ENCODE measurements at places on chromosomes 7 and 10.

GRCh38 chr7:20293336-20293735 lies 37.4 kb upstream of the ITGB8 start:
- no peak for DNase-seq

DNA sequence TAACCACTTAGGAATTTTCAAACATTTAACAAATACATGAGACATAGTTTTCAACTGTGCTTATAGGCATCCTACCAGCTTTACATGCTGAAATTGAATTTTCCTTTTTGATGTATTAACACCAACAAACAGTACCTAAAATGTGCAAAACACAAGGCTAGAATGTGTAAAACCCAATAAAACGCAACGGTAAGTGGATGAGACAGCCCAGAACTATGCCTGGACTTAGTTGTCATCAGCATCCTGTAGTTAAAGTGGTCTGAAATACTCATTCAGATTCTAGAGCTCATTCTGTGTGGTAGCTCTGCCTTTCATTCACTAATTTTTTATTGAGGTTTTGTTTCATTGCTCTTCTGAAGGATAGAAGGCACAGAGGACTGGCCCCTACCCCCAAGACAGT lies 137.1 kb downstream of the BMPER start:
- no peak for DNase-seq

- DNase-seq = no peak
Observed at GRCh38 chr7:152987656-152988055, 228.1 kb downstream of the ACTR3B start.

GRCh38 chr7:19575909-19576557 lies 132.8 kb downstream of the POLR1F start:
- no peak for DNase-seq

GRCh38 chr7:131106681-131107336 lies 220.9 kb upstream of the MKLN1 start:
- DNase-seq = peak; percentile 65

DNA sequence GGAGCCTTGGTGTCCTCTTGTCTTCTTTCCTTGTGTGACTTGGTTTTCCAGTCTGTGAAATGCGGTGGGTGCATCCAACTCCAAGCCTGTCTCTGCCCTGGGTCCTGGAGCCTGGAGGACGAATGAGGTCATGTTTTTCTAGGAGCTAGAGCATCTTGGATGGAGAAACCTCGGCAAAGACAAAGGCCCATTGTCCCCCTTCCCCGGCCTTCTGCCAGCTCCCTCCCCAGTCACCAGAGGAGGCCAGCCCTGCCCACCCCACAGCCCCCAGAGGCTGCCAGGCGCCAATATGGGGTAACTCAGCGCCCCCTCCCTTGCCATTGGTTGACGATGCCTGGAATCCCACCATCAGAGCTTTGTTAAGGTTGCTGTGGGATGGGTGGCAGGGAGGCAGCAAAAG lies 40.4 kb downstream of the KCTD7 start:
- DNase-seq = no peak

DNA sequence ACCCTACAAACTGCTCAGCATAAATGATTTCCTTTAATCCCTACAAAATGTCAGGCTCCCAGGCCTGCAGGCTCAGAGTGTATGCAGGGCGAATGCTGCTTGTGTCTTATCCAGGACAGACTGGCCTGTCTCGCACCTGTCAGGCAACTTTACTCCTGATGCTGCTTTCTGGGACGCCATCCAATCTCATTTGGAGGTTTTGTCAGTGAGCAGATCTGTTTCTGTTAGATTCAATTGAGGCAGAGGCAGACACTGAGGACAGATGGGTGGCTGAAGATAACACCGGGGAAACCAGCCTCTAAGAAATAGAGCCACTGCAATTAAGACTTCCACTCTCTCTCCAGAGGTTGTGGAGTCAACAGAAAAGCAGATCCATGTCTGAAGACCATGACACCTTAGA lies 115.6 kb downstream of the DPP6 start:
- no peak for DNase-seq

DNA sequence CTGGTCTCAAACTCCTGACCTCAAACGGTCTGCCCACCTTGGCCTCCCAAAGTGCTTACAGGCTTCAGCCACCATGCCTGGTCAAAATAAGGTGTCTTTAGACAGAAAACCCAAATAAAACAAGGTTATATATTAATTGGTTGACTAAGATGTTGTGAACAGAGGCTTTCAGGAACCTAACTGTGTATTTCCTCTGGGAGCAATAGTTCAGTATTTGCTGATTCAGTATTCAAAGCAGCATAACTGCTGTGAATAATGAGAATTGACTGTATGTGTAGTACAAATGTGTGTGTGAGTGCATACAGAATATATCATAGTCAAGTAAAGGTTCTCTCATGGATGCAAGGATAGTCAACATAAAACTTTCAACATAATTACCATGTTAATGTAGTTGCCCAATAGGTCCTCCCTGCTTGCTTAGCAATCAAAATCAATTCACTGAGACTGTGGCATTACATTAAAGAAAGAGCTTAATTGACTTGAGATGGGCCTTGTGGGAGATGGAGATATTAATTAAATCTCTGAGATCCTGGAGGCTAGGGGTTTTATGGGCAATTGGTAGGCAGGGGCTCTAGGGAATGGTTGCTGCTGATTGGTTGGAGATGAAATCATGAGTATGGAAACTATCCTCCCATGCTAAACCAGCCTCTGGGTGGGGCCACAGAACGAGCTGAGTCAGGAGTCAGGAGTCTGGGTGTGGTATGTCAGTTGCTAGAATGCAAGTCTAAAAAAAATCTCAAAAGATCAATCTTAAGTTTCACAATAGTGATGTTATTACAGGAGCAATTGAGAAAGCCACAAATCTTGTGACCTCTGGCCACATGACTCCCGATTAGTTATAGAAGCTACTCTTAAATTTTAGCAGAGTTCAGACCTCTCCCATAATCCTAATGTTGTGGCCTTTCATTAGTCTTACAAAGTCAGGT lies 162.7 kb downstream of the AKR1D1 start:
- DNase-seq = no peak

DNA sequence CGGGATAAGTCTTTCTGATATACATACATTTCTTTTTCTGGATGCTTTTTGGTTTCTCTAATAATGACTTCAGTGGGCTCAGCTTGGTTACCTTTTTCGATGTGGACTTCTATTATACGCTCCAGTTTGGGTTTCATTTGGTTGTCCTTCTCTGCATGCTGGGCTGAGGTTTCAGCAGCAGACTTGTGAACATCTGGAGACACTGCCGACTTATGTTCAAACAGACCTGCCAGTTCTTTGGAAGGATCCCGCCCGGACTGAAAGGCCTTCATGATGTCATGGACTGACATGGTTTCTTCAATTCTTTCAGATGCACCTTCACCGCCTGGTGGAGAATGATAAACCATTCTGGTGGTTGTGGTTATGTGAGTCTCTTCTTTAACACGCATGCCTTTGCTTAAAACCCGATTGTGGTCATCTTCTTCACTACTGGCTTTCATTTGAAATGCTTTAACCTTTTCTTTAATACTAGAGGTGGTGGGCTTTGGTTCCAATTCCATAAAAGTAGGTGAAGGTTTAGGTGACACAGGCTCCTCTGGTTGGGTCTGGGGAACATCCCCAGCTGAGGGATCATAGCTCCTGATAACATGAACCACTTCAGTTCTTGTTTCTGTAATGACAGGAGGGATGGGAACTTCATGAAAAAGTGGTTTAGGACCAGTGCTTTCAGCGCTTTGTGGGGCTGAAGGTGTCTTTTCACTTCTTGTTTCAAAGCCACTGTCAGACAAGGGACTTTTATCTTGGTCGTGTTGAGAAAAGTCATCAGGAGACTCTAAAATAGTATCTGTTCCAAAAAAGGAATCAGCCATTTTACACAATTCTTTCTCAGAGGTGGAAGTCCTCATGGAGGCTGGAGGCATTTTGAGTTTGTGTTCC lies 167.7 kb upstream of the CCDC6 start:
- no peak for DNase-seq

- DNase-seq = no peak
Observed at GRCh38 chr10:68816796-68817412, 10.4 kb upstream of the STOX1 start.

- no peak for DNase-seq
Observed at GRCh38 chr10:60358282-60358681, 31.4 kb downstream of the ANK3 start.

- DNase-seq = no peak
Observed at GRCh38 chr10:21498377-21498776, 27.1 kb downstream of the SKIDA1 start.

- no peak for DNase-seq
Observed at GRCh38 chr10:22669163-22669711, 45.1 kb downstream of the PIP4K2A start.

- DNase-seq = no peak
Observed at GRCh38 chr7:44368885-44369284, 43.5 kb upstream of the CAMK2B start.

DNA sequence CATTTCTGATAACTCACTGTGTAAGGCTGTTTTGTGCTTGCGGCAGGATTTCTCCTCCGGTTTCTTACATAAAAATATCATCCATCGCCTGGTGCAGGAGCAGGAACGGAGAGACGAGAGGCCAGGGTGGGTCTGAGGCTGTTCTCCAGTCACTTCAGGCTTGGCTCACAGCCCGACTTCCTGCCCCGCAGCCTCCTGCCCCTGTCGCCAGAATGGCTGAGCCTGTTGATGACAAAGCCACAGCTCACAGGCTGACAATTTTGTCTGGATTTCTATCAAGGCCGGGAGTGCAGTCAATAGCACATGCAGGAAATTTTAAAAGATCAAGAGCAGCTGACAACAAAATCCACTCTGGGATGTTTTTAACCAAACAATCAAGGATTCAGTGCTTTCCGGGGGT lies 229.7 kb upstream of the ZNF32 start:
- DNase-seq = no peak

- no peak for DNase-seq
Observed at GRCh38 chr10:102085336-102085735, 20.2 kb downstream of the HPS6 start.

GRCh38 chr10:62761115-62761514 lies 43.4 kb upstream of the ADO start:
- no peak for DNase-seq

- DNase-seq = no peak
Observed at GRCh38 chr7:105765846-105766245, 110.6 kb downstream of the ATXN7L1 start.

DNA sequence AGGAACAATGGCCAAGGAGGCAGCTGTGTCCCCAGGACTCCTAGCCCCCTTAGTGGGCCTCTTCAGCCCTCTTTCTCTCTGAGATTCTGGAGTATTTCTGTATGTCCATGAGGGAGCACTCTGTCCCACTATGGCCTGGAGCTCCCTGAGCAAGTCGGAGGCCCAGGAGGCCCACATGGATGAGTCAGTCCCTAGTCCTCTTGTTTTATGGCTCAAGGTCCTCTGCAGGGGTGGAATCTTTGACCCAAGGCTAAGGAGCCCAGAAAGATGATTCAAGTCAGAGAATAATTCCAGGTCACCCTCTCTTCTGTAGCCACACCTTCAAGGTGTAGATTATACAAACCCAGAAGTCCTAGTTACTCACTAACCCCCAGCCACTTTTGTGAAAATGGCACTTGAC lies 125.6 kb downstream of the PLXNA4 start:
- no peak for DNase-seq

DNA sequence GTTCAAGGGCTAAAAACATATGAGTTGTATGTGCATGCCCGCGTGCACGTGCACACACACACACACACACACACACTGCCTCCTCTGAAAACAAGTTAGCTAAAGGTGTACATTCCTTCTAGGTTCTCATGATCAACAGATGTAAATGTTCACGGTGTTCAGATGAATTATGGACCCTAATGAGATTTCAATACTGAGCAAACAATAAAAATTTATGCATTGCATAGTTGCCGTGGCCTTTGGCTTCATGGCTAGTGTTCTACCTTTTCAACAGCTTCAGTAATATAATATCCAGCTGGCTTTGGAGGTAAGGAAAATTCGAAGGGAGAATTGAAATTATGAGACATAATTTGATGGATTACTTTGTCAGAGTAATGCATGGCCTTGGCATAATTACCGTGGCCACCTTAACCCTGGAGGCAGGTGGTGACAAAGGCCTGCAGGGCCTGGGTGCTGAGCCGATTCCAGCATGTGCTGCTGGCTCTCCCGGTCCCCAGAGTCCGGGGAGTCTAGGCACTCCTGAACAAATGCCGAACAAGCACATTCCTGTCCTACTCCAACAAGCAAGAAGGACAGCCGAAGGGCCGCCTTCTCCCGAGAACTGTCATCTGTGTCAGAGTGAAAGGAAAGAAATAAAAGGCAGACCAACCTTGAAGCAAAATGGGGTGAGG lies 166.6 kb upstream of the TCF7L2 start:
- no peak for DNase-seq

- DNase-seq = peak; percentile 50
Observed at GRCh38 chr7:103989200-103989784, at the start of gene RELN. Gene RELN, minus strand, starts transcription at chr7:103989658. Its CDS starts 302 bp downstream, at chr7:103989356.

DNA sequence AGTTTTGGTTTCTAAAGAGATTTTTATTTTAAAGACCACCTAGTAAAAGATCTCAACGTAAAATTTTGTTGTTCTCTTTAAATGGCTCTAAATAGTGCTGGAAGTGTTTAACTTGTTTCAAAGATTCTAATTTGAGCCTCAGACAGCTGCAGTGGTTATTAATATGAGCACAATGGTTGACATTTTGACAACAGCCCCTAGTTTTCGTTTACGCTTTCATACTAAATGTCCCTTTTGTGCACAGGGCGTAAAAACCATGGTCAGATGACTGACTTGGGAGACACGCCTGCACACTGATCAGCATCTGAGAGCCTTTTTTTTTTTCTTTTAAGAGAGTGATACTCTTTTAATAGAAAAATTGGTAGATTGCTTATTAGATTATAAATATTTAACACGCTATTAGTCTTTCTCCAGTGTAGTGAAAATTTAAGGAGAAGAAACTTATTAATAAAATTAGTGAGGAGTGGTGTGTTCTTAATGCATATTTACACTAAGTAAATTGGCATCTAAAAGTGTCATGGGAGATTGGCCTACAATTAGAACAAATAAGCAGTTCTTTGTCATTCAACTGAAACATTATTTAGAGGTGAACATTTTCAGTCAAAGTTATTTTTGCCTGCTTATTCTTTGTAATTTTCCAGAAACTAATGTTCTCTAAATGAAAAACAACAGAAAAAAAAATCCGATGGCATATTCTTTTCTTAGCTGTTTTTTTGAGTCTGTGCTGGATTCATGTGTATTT lies 182.8 kb upstream of the PHYHIPL start:
- DNase-seq = no peak

GRCh38 chr10:63103971-63104409 lies 29.1 kb upstream of the NRBF2 start:
- DNase-seq = no peak

DNA sequence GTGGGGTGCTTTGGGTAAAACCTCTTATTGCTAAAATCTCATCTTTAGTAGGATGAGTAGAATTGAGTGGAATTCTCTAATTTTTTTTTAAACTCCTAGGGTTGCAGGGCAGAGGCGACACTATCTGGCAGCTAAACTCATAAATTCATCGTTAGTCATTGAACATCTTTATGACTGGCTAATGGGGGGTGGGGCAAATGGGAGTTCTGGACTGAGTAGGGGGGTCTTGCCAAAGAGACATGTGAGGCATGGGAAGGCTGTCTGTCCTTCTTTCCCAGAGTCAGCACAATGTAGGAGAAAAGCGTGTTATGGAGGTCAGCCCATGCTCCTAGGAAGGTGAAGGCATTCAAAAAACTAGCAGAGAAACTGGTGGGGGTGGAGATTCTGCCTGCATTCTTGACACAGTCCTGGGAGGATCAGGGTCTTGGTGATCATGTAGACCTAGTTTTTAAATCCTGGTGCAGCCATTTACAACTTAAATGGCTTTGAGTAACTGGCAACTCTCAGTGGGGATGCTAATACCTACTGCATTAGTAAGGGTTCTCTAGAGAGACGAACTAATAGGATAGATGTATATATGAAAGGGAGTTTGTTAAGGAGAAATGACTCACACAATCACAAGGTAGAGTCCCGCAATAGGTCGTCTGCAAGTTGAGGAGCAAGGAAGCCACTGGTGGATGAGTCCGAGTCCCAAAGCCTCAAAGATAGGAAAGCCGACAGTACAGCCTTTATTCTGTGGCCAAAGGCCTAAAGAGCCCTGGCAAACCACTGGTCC lies 47.7 kb downstream of the EMX2 start:
- no peak for DNase-seq
